Activated T-helper 9 cell treated with anti-CD3 and anti-CD28 coated beads, Interleukin-2, amount 50 U/mL, for 16 hours (primary cell): ENCODE measurements at places on chromosomes 12 and 14.
A peak's percentile ranks its signal among the peaks of the same experiment; 100 is the strongest.

DNA sequence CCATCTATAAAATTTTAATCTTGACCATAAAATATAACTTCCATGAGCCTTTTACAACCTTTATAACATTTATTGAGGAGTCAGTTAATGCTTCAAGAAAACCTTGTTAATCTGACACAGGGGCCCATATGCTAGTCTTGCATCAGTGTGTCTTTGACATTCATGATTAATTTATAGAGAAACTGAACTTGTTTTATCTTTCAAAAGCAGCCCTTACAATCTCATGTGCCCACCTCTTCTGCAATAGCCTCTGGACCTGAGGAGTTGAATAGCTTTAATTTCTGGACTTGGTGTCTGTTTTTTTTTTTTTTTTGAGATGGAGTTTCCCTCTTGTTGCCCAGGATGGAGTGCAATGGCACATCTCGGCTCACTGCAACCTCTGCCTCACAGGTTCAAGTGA is 8.6 kb upstream of the LPCAT3 start:
- no peak for DNase-seq

- no peak for DNase-seq
Measured at GRCh38 chr14:70086685-70087379, 101.9 kb downstream of the SLC8A3 start.

GRCh38 chr12:42421844-42422779 is 96.1 kb downstream of the PPHLN1 start:
- DNase-seq: no peak

- no peak for DNase-seq
Measured at GRCh38 chr14:62077676-62078261, 315.5 kb downstream of the SNAPC1 start.

DNA sequence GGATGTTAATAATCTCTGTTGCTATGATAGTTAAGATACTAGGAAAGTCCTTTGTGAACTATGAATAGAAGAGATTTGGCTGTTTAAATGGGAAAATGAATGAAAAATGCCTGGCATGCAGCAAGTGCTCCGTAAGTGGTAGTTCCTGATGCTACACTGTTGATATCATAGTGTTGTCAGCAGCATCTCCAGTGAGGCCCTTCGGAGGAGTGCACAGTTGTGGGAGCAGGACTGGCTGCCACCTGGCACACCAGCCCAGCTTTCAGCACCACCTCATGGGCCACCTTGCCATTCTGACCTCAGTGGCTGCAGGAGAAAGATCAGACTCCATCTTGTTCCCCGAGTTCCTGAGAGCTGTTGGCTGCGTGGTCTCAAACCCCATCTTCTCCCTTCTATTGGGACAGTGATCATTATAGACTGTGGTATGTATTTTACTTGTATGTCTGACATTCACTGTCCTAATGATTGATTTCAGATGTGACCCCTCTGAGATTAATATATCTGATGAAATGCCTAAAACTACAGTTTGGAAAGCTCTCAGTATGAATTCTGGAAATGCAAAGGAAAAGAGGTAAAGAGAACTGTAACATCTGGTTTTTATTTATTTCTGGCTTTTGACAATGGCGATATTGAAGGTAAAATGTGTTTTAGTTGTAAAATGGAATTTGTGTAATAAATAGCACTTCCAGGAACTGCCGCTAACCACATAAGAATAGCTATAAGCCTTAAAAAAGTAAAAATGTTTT is 80.9 kb downstream of the SLC4A8 start:
- DNase-seq: no peak

- DNase-seq: no peak
Measured at GRCh38 chr14:90381999-90382451, 14.8 kb upstream of the CALM1 start.

- DNase-seq: no peak
Measured at GRCh38 chr12:92546635-92547348, 156.0 kb upstream of the PLEKHG7 start.

GRCh38 chr12:54294152-54294952 is 6.5 kb downstream of the NFE2 start:
- peak; percentile 31 for DNase-seq

DNA sequence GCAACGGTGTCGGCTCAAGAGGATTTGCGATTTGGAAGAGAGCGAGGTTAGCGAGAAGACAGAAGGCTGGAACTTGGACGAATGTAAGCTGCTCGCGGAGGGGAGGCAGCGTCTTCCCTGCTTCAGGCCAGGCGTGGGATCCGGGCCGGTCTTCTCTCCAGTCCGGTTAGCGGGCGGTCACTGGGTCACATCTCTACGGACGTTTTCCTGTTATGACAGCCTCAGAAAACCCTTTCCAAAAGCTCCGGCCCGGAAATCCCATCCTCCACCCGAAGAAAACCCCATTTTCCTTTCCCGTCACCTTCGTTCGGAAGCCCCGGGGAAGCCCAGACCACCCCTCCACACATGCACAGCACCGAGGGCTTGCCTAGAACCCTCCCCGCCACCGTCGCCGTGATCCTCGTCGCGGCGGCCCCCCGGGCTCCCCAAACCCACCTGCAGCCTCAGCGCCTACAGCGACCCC is 268 bp downstream of the NDUFB1 start:
- DNase-seq: no peak

GRCh38 chr14:72855913-72856312 is 38.0 kb downstream of the DPF3 start:
- no peak for DNase-seq

- DNase-seq: peak; percentile 66
Measured at GRCh38 chr14:105944632-105945610, 418.5 kb downstream of the TMEM121 start.

DNA sequence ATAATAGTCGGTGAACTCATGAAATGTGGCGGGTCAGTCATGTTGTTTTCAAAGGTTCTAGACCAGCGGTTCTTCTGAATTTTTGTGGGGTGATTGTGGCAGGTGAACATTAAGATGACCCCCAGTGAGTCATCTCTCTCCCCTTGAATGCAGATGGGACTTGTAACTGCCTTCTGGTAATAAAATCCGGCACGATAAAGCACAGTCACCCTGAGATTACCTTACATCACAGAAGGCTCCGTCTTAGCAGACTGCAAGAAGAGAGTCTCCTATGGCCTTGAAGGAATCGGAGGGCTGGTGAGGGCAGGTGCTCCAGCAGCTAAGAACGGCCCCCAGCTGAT is 189.6 kb downstream of the FOXN3 start:
- DNase-seq: no peak

- DNase-seq: no peak
Measured at GRCh38 chr14:68977180-68977717, 1.9 kb downstream of the ACTN1 start.

DNA sequence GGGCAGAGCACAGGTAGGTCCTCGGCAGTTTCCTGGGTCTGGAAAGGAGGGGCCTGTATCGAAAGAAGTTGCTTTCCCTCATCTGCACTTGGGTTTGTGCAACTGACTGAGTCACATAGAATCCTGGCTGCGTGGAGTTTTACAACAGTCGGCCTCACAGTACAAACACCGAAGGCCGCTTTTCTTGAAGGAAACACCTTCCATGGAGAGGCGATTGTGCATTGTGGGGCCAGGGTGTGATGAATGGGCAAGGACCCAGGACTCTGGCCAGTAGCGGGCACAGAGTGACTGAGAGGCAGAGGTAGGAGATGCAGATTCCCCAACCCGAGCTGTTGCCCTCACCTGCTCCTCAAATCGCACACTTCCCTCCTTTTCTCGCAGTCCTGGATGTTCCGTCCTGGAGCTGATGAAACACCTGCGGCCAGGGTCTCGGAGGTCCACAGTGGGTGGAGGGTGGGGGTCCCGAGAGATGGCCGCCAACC is 7.7 kb downstream of the CCND2 start:
- no peak for DNase-seq

DNA sequence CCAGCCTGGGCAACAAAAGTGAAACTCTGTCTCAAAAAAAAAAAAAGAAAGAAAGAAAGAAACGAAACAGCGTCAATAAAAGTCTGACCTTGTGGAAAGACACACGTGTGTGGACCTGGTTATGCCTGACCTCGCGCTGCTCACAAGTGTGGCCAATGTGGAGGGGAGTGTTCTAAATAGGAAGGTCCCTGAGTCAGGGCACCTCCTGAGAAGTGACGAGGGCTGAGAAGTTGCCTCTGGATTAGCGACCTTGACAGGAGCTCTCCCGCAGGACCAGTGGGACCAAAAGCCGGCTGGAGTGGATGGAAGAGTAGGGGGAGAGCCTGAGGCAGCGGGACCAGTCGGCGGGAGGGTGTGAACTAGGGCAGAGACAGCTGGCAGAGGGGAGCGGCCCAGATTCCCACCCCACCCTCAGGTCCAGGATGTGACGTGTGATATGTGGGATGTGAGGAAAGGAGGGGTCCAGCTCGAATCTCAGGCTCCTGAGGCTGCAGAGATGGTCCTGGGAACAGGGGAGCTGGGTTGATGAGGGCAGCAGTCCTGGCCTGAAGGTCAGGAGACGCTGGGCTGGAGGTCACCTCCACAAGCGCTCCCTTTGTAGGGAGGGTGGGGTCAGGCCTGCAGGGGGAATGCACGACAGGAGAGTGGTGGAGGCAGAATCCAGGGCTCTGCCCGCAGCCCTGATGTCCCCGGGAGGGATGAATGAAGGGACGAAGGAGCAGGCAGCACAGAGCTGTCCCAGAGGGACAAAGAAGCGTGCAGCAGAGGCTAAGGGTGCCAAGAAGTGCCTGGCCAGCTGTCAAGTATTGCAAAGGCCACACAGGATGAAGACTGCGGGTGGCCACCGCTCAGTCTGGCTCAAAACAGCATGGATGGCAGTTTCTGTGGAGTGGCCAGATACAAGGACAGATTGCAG is 24.8 kb upstream of the GPR68 start:
- no peak for DNase-seq

DNA sequence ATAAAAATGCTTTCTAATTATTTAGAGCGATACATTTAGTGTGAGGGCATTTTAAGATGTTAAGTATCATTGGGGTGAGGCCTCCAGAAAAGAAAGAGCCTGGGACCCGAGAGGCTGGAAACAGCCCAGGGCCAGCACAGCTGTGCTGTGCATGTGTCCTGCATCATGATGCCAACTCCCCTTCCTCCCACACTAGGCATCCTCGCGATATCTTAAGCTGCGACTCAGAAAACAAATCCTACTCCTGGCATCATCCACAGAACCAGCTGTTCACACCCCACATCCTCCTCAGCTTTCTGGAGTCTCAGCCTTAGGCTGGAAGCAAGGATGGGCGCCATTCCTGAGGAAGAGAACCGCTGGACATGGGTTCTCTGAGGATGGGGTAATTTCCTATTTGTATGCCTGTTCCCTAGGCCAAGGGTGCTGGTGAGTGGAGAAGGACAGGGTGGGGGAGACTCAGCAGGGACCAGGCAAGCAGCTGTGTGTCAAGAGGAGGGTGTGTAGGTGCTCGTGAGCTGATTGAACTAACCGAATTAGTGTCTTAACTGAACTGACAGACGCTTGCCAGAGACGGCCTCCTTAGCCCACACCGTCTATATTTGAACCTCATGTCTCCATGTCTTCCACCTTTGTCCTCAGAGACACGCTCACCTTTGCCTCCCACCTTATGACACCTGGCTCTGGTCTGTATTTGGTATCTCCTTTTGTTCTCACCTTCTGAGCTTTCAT is 15.6 kb upstream of the MCRS1 start:
- DNase-seq: no peak

DNA sequence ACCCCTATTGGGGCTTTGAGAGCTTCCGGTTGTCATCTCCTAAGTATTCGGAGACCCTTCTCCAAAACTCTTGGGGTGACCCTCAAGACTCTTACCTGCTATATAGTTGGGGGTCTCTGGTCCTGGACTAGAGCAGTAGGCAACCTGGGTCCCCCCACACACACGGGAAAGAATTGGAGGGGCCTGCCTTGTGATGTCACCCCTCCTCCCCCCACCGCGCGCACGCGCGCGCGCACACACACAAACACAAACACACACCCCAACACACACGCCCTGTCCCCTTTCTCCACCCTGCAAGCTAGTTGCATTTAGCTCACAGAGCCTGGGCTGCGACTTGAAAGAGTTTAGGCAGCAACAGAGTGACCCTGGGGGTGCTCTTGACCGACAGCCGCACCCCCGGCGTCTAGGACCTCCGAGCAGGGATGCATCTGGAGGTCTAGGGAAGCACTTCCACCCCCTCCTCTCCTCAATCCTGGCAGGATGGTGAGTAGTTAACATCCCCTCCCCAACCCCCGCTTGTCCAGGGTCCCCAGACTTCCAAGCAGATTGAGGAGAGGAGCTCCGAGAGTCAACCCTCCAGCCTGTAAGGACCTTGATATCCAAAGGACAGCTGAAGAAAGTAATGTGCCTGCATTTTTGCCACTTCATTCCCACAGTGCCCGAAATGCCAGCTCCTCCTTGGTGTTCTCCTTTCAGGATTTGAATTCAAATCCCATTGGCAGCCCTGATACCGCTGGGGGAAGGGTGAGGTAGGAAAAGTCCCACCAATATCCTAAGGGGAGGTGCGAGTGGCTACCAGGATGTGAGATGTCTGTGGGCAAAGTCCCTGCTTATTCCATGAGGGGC is 1.4 kb upstream of the DNAJC14 start:
- no peak for DNase-seq

DNA sequence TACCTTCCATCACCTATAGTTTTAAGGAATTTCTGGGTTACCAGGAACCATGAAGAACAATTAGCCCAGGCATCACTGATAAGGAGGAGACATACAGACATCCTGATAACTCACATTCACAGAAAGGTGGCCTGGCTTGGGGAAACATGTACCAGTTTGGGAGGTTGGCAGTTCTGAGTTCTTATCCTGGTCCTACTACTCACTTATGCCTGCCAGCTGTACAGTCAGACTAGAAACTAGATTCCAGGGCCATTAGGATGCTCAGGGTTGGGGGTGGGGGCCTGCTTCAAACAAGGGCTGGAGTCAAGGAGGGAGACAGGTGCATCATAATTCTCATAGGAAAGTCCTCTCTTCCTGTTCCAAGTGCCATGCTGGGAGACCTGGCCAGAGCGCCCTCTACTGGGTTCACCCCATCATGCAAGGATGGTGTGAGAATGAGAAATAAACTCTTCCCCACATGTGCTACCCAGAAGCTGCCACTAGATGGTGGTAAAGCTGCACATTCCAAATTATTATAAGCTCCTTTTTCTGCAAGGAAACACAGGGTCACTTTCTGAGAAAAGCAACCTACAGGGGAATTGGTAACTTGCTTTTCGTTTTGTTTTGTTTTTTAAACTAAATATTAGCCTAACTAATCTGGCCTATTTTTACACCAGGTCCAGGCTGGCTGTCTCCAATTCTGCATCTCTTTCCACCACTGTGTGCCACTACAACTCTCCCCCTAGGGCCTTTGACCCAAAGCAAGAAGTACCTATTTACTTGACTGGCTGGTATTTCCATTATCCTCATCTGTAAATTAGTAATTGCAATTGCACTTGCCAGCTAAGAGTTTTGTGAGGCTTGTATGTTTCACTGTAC is 14.5 kb downstream of the OAS2 start:
- no peak for DNase-seq

- no peak for DNase-seq
Measured at GRCh38 chr12:117049295-117049694, 49.9 kb downstream of the TESC start.

DNA sequence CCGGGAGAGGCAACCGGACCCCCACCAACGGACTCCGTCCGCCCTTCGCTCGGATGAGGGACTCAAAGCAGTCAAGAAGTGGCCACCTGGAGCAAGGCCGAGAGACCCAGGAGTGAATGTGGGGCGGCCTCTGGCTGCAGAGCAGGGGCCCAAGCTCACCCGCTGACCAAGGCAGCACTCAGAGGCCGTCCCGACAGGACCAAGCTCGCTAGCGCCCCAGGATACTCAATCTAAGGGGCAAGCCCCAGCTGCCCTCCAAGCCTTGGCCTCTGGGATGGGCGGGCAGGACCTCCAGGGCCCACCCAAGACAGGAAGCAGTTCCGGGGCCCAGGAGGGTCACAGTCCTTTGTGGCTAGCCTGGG is 936 bp downstream of the AKT1 start:
- no peak for DNase-seq
